K562 (cell line): ENCODE measurements at places on chromosomes 12 and 14. TPM values are rescaled to one million over a fixed set of nuclear protein-coding genes. Genes with fewer than 3 reads are reported as not detected.

DHH gene
- 1.8 and 2.4 TPM in 2 replicates for polyA plus RNA-seq

MANSC4 gene
- not detected in 2 replicates for polyA plus RNA-seq

OAS2 gene
- polyA plus RNA-seq, result 0.85 TPM in 1 of 2 replicates, not detected in the other

GRCh38 chr12:103948746-103949406, 16.8 kb upstream of the TDG start:
- DNase-seq, result no peak

DPY19L2 gene
- polyA plus RNA-seq, result 0.07 and 0.13 TPM in 2 replicates

- DNase-seq, result no peak
These were observed 196.1 kb downstream of the TBX5 start for GRCh38 chr12:114209861-114210260.

DNA sequence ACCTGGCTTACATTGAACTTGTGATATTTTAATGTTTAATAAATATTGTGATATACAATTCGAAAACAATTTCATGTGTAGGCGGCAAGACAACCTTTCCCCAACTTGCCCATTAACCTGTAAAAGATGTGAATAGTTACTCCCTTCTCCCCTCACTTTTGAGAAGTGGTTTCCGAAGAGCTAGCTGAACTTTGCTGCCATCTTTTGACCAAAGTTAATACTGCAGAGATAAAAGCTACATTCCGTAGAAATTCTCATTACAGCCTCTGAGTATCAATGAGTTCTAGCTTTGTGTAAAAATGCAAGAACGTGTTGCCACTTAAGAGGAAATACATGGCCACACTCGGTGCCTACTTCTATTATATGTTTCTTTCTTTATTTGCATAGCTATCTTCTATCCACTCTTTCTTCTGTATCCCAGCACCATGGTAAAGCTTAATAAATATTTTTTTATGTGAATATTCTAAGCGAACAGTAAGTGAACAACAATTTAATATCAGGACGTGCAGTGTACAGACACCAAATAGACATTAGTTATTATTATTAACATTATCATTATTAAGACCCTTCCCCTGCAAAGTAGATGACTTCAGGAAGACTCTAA, 105.1 kb upstream of the TMEM260 start:
- DNase-seq, result peak; percentile 22

- DNase-seq, result peak; percentile 7
These were observed 32.7 kb upstream of the KLRF1 start for GRCh38 chr12:9794484-9795093.

KERA gene
- not detected in 2 replicates for polyA plus RNA-seq

AMN gene
- polyA plus RNA-seq, result not detected in 2 replicates

PTPN6 gene
- 4.4 and 4.7 TPM in 2 replicates for polyA plus RNA-seq

- no peak for DNase-seq
These were observed 90.2 kb downstream of the ACTN1 start for GRCh38 chr14:68888883-68889282.

SLC5A8 gene
- polyA plus RNA-seq, result not detected in 2 replicates

HOXC12 gene
- 0.05 and 0.19 TPM in 2 replicates for polyA plus RNA-seq

IL31 gene
- polyA plus RNA-seq, result not detected in 2 replicates

- no peak for DNase-seq
These were observed 408.4 kb upstream of the SEL1L start for GRCh38 chr14:81942071-81942470.

- DNase-seq, result no peak
These were observed 365.3 kb downstream of the NUAK1 start for GRCh38 chr12:105773471-105773870.

DNA sequence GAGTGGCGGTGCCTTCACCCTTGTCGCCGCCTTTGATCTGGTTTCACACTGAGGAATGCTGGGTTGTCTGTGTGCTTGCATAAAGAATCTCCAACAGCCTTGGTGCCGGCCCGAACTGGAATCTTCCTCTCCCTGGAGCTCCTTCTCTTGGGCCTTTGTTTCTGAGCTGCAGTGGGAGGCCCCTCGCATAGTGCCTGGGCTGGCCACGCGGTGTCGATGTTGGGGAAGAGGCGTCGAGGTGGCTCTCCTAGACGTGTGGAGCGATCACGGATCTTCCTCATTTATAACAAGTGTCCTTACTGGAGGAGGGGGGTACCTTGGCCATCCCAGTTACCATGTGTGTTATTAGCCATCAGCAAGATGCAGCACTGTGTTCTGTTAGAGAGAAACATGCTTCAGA, 60.6 kb downstream of the ADGRD1 start:
- no peak for DNase-seq

DNA sequence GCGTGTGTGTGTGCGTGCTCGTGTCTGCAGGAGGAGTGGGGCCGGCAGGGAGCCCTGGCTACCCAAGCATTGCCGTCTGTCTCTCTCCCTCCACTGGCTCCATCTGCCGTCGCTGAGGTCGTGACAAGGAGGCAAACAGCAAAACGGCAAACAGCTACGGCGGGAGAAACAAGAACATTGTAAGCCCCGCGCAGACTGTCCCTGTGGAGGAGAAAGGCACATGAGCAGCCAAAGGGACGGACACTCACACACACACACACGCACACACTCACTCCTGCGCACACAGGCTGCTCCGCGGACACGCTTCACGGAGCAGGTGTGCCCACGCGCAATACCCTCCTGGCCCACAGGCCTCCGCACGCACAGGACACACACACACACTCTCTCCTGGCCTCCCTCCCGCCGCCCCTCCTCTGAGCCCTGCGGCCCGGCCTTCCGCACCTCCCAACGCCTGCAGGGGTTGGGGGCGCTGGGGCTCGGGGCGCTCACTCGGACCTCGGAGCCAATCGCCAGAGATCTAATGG, 905 bp downstream of the CISTR start:
- no peak for DNase-seq

- no peak for DNase-seq
These were observed 199.9 kb downstream of the CALM1 start for GRCh38 chr14:90596733-90597132.

GRCh38 chr12:25929142-25929541, 29.3 kb upstream of the RASSF8 start:
- no peak for DNase-seq

DNA sequence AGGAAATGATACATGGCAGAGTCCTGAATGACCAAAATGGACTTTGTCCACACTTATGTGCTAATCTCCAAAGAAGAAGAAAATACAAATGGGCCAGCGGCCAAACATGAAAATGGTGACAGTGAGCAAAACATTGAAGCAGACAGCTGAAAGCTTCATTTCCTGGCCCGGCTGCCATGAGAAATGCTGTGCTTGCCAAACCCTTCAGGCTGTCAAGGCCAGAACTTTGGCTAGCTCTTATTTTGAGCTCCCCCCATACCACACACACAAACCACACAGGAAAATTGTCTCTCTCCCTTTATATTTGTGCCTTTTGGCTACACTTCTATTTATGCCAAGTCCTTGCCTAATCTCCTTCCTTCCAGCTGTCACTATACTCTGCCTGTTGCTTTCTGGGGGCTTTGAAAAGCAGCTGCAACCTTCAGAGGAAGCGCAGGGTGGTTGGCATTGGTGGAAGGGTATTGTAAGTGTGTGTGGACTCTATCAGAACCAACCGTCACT, 323.8 kb downstream of the RAD51B start:
- no peak for DNase-seq

FOXN3 gene
- polyA plus RNA-seq, result 0.32 and 0.57 TPM in 2 replicates

- DNase-seq, result peak; percentile 37
These were observed 37.9 kb downstream of the A2ML1 start for GRCh38 chr12:8860165-8860961.

DHRS7 gene
- 12.4 and 12.8 TPM in 2 replicates for polyA plus RNA-seq

DNA sequence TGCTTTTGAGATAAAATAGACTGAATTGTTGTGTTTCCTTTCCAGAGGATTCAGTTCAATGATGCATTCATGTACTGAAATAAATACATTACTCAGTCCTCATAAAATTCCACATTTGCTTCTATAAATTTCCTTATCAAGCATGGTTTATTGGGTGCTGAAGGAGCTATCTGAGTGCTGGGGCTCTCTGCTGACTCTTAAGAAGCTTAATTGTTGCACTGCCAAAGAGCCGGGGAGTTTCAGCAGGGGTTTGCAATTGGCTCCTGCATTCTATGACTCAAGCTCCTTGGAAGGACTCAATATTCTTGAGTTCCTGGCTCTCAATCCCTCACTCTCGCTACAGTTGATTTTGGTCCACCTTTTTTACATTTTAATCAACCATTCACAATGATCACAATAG, 69.8 kb upstream of the PYGL start:
- no peak for DNase-seq

GDF11 gene
- polyA plus RNA-seq, result 9.7 and 14.2 TPM in 2 replicates
